ENCODE measurements at places on chromosomes 3 and 15.
A peak's percentile ranks its signal among the peaks of the same experiment; 100 is the strongest.

DNA sequence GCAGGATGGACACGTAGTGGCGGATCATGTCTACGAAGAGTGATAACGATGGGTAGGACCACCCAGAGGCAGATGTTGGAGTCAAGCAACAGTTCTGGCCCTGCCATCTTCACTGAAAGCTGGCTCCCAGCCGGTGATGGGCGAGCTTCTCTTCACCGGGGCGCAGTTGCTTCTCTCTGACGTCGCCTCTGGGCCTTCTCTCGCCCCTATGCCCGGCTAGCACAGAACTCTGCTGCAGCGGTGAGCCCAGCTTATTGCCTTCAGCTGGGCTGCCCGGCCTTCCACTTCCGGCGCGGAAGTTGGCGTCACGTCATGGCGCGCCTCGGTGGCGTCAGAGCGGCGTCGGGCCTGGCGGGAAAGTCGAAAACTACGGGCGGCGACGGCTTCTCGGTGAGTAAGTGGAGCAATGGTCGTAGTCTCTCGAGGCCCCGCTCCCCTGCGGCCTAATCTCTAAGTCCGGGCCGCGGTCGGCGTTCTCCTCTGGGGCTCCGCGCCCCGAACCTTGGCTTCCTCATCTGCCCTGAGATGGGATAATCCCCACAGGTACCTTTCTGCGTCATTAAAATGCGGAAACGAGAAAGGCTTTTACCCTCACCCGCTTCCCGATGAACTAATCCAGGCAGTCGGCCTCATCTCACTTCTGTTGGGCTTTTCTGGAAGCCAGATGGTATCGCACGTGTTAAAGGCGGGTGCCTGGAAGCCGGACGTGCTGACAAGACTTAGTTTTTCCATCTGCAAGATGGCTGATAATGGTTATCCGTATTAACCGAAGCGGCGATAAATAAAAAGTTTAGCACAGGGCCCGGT is at the start of gene FANCD2:
FANCD2 (plus strand) TSS at position 354 of the 807 bp plus-strand sequence. CDS start 2,221 bp downstream, outside the sequence.
- peak; percentile 85 for DNase-seq

DNA sequence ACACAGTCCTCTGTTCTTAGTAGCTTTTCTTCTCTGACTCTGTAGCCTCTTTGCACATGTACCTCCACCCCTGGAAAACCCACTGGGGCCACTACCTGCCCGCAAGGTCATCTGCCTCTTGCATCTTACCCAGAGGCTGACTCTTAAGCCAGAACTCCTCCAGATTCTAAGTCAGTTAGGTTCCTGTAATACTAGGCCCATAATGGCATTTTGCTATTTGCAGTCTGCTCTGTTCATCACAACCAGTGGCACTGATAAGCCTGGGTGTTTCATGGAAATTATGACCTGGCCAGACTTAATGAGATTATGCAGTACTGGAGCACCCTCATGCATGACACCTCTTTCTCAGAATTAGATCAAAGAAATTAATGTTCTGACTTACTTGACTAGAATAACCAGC is 31.7 kb upstream of the ATG7 start:
- no peak for DNase-seq

DNA sequence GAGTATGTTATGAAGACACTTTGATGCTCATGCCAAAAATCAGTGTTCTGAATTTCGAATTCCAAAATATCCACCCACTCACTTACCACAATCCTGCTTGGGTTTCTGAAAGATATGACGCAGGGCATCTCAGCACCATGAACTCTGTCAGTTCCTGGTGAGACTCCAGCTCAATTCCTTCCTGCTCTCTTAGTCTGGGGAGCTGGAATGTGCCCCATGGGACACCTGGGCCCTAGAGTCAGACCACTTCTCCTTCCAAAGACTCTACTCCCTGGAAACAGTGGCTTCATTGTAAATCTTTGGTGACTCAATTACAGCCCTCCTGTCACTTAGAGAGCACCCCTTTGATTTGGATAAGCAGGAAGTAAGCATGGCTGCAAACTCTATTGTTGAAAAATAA is 50.5 kb downstream of the CD86 start:
- no peak for DNase-seq

- DNase-seq: no peak
Measured at GRCh38 chr3:139260793-139261736, 82.8 kb upstream of the MRPS22 start.

DNA sequence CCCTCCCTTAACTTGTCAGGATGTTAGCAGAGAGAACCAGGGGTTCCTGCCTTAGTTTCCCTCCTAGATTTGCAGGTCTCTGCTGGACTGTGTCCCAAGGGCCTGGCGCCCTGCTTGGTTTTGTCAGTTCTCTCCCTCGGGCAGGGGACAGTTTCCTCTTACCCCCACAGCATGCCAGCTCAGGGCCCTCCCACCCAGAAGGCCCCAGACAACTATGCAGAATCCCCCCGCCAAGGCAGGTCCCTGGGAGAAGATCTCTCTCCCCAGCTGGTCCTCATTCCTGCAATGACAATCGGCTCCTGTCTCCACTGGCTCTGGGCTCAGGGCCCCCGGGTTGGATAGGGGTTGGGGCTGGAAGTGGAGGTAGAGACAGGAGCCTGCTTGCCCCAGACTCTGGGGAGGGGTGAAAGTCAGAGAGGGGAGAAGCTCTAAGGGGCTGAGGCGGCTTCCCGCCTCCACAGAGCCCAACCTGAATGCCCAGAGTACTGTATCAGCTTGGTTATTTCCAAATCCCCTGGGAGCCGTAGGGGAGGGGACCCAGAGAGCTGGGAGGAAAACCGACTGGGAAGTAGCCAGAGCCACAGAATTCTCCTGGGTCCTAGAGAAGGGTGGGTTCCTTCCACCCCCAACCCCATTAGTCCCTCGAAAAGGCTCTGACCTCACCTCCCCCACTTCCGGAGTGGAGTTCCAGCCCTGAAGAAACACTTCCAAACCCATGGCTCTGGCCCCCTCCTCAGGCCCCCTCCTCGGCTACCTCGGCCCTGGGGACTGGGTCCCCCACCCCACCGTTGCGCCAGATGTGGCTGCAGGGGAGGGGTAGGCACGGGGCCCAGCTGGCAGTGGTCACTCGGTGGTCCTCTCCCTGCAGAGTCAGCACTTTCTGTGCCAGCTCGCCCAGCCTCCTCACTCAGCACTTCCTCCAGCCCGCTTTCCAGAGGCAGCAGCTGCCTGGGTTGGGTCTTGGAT is 3.8 kb upstream of the LOXL1 start:
- no peak for DNase-seq

DNA sequence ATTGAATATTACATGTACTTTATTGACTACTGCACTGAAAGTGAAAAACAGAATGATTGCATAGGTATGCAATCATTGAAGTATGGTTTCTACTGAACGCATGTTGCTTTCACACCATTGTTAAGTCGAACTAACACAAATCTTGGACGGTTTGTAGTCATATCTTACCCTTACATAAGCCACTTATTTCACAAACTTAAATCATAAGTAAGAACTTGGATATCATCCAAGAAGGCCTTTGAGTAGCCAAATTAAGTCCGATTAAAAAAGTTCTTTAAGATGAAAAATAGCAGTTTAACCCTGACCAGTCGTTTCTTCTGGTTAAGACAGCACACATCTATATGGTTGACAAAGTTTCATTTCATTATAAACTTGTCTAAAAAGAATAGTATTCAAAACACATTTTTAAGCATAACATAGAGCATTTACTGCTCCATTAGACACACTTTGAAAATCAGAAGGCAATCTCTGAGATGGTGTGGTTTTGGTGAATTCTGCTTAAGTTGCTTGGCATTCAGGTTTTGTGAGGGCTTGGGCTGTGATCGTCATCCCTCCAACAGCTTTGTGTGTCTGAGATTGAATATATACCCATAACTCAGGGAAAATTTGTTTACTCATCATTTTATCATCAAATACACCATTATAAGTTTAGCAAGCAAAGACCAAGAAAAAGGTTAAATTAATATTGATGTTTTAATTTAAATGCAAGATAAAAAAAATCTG is 92.2 kb downstream of the NFKBIZ start:
- no peak for DNase-seq

DNA sequence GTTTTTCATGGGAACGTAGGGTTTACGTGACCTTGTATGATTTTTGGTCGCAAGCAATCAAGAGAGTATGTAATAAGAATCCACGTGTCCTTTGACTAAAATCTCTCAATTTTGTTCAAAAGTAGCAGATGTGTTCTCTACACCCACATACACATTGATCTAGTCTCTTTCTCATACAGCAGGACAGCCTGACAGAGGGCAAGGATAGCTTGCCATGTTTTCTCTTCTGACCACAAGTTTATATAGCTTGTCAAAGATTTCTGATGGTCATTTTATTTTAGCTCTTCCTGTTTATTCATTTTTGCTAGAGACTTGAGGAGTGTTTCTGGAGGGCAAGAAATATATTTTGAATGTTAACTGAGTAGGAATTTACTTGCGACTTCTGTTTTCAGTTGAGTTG is 570.2 kb upstream of the ALCAM start:
- DNase-seq: no peak

DNA sequence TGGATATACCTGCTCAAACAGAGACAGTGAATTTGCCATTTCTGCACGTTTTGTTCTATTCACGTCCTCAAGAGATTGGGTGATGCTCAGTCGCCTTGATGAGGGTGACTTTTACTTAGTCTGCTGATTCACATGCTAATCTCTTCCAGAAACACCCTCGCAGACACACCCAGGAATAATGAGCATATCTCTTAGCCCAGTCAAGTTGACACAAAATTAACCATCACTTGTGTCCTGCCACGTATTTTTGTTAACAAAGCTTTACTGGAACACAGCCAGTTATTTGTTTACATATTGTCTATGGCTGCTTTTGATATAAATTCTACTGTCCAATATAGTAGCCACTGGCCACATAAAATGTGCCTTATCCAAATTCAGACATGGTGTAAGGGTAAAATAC is 218.3 kb downstream of the FHIT start:
- DNase-seq: no peak

- DNase-seq: peak; percentile 18
Measured at GRCh38 chr3:18295171-18295920, 129.8 kb downstream of the SATB1 start.

GRCh38 chr15:33242669-33243191 is 48.2 kb upstream of the FMN1 start:
- peak; percentile 21 for DNase-seq

- no peak for DNase-seq
Measured at GRCh38 chr3:36560685-36561084, 180.4 kb downstream of the STAC start.

DNA sequence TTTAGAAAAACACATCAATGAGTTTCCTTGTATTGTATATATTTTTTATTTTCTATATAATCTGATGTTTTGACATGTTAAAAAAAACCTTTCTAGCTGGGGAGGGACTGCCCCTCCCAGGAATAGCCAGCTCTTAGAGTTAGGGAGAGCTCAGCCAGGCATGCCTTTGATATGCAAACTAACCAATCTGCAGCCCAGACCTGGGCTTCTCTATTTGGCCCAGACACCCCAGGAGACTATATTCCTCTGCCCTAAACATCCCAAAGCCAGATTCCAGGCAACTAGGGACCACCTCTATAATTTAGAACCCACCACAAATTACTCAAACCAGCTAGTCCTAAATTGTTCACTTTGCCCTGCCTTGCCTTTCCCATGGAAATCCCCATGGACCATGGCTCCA is 390.9 kb upstream of the ADAMTS9 start:
- no peak for DNase-seq

DNA sequence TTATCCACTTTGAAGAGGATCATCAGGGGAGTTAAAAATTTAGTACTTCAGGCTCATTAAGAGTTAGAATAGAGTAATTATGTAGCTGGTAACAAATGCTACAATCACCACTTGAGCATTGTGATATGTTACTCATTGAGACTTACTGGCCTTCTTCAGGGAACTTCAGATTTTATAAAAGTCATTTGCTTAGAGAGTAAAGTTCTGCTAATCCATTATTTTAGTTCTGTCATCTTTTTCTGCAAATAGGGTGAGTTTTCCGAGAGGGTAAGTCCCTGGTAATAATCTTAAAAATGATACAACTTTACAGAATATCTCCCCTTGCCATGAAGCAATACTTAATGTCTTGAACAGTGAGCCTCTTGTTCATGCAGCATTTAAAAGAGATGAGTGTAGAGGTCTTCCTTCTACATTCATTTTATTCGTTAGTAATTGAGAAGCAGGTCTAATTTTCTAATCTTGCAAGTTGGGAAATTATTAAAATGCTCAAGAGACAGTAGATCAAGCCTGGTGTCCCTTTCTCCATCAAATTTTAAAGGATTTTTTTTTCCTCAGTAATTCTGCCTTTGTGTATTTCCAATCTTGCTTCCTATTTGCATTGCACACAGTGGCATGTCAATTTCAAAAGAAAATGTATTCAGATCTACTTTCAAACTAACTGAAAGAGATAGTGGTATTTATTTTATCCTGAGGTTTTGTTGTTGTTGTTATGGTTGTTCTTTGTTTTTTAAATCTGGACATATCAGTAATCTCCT is 52.6 kb downstream of the MBNL1 start:
- no peak for DNase-seq

DNA sequence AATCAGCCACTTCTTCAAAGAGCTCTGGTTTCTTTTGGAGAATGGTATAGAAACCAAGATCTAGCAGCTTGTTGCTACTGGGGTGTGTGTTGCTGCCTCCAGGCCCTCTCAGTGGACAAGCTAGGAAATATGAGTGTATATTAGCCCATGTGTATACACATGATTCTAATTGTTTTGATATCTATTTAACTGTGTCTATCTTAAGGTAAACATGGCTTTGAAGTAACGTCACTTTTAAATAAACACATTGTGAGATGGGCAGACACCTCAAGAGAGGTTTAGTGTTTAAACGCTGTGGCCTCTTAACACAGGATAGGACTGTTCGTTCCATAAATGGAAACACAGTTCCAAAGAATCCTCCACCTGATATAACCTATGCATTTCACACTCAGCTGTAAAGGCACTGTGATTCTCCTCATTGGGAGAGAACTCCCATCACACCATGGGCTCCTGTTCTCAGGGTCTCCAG is 87.0 kb downstream of the GMPS start:
- DNase-seq: no peak

DNA sequence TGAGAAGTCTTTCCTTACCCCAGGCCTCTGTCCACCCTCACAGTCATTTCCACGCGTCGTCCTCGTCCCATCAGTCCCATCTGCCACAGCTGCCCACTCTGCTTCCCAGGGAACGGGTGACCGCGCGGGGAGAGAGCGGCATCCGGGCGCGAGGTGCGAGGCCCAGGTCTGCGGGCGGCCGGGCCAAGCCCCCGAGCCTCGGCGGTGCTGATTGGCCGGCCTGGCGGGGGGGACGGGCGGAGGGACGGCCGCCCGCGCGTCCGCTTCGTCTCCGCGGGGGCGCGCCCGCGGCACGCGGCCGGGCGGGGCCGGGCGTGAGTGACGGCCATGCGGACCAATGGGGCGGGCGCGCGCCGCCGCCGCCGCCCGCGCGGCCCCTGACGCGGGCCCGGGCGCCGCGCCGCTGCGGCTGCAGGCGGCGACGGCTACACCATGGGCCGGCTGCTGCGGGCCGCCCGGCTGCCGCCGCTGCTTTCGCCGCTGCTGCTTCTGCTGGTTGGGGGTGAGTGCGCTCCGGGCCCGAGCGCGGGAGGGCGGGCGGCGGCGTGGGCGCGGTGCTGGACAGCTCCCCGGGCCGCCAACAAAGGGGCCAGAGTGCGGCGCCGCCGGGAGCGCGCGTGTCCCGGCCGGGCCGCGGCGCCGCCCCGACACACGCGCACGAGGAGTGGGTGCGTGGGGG is at the start of gene PODXL2:
PODXL2 (plus strand) TSS at position 398 of the 679 bp plus-strand sequence; CDS start at position 433, 35 bp downstream.
- peak; percentile 87 for DNase-seq
